ENCODE measurements at places on chromosomes 5 and 9.

DNA sequence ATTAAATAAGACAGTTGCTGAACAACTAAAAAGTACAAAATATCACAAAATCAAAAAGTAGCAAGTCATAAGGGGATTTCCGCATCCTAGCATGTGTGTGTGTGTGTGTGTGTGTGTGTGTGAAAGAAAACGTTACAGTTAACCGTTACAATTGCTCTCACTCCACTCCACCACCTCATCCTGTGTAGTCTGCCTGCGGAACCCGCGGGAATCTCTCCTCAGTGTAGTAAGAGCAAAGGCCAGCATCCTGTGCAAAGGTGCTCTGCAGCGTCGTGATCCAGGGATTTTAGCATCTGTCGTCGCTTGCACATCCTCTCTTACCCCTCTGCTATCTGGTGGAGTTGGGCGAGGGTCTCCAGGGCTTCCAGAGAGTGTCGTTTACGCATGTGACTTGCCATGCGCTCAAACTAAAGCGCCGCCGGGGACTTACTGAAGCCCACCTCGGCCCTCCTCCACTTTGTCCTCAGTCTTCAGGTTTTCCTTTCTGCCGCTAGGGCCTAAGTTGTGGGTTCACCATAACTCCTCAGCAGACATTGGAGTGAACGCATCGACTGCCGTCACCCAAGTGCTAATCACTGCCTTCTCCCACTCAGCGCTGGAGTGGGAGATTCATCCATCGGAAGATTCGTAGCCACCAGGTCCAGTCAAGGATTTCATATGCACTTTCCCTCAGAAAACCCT is 3.9 kb downstream of the CDKN2B start:
- DNase-seq = no peak

- DNase-seq = no peak
Observed at GRCh38 chr5:58999804-59000203, 416.9 kb downstream of the RAB3C start.

GRCh38 chr9:114501796-114502682 is 3.2 kb downstream of the WHRN start:
- DNase-seq = peak; percentile 51

DNA sequence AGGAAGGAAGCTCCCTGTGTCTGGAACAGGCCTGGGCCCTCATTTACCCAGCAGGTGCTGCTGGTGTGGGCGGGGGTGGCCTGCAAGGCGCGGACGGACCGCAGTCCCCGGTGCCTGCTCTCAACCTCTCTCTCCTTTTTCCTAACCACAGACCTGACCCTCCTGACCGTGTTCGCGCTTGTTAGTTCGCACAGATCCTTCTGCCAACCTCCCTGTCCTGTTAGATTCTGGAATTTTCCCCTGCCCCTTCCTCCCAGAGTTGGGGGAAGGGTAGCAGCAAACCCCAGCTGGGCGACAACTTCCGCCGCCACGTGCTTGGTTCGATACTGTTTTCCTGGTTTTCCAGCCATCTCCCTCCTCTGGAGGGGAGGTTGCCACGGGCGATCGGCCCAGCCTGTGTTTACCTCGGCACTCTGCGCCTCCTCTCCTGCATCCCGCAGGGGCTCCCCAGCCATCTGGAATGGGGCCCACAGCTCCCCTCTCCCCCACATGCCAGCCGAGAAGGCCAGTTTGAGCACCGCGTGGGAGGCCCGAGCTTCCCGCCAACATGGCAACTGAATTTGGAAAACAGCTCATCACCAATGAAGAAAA is 70.8 kb upstream of the UNC5A start:
- no peak for DNase-seq

Data from fibroblast of skin of back (primary cell).